Smooth muscle cell of the coronary artery (primary cell): ENCODE measurements at places on chromosomes 2 and 18. TPM values are rescaled to one million over a fixed set of nuclear protein-coding genes. Genes with fewer than 3 reads are reported as not detected.

The FBXO48 gene
- 0.15 and 0.23 TPM in 2 replicates for total RNA-seq

The KCNS3 gene
- 0.70 and 3.8 TPM in 2 replicates for total RNA-seq

The FAM228A gene
- 0.23 and 2.3 TPM in 2 replicates for total RNA-seq

The UGT1A6 gene
- total RNA-seq = 0.08 TPM in 1 of 2 replicates, not detected in the other

The SLC5A7 gene
- total RNA-seq = not detected in 2 replicates

The NAT8 gene
- not detected in 2 replicates for total RNA-seq

The ALLC gene
- total RNA-seq = not detected in 2 replicates

The MGAT4A gene
- total RNA-seq = 0.08 and 4.6 TPM in 2 replicates

The IL1RL1 gene
- total RNA-seq = 0.23 and 2.0 TPM in 2 replicates

The IL36A gene
- not detected in 2 replicates for total RNA-seq

The SP140 gene
- 0.53 TPM in 1 of 2 replicates, not detected in the other for total RNA-seq

The BAZ2B gene
- 34.3 and 44.1 TPM in 2 replicates for total RNA-seq

The SPTBN1 gene
- 323 and 425 TPM in 2 replicates for total RNA-seq

The MYCN gene
- total RNA-seq = not detected in 2 replicates

The GRHL1 gene
- 0.08 and 0.70 TPM in 2 replicates for total RNA-seq

The CD8B2 gene
- 0.23 TPM in 1 of 2 replicates, not detected in the other for total RNA-seq

The MERTK gene
- total RNA-seq = 0.23 and 0.90 TPM in 2 replicates

The ZNF892 gene
- 2.3 and 4.7 TPM in 2 replicates for total RNA-seq

The CDH2 gene
- total RNA-seq = 16.1 and 337 TPM in 2 replicates

The DSEL gene
- 23.8 and 30.7 TPM in 2 replicates for total RNA-seq

The CAPN13 gene
- total RNA-seq = not detected in 2 replicates

The RTP5 gene
- not detected in 2 replicates for total RNA-seq

The STON1 gene
- total RNA-seq = 4.2 and 9.5 TPM in 2 replicates

The AMER3 gene
- total RNA-seq = not detected in 2 replicates

The NCKAP5 gene
- 1.4 and 1.7 TPM in 2 replicates for total RNA-seq

The MDH1 gene
- 141 and 174 TPM in 2 replicates for total RNA-seq
